Stimulated activated CD8-positive, alpha-beta memory T cell treated with anti-CD3 and anti-CD28 coated beads, Interleukin-15, amount 100 ng/mL, for 4 hours (primary cell): ENCODE measurements at places on chromosomes 16 and 17.

- peak; percentile 34 for DNase-seq
Observed at GRCh38 chr17:48492401-48493298, 38.2 kb downstream of the HOXB1 start.

DNA sequence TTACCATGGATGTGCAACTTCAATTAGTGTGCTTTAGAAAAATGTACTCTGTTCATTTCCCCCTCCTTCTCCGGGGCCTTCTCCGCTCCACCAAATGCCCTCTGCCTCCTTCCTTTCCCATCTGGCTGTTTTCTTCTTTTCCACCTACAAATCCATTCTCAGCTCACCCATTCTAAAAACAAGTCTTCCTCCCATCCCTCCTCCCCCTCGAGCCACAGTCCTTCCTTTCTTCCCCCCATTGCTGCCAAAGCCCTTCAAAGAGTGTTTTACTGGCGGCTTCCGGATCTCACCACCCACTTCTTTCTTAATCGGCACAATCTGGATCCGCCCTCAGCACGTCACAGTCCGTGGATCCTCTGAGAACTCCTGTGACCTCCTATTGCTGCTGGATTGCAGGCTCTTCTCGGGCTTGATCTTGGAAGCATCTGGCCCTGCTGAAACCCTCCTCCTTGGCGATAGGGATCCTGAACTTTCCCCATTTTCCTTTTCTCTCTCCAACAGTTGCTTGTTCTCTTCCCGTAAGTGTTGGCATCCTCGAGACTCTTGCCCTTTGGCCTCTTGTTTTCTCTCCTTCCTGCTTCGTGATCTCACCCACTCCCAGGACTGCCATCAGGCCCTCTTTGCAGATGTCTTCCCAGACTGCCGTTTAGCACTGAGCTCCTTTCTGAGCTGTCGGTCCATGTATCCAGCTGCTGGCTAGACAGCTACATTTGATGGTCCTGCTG lies 36.0 kb upstream of the FBXO47 start:
- peak; percentile 19 for DNase-seq

GRCh38 chr16:83802554-83803205 lies 5.1 kb upstream of the HSBP1 start:
- no peak for DNase-seq

DNA sequence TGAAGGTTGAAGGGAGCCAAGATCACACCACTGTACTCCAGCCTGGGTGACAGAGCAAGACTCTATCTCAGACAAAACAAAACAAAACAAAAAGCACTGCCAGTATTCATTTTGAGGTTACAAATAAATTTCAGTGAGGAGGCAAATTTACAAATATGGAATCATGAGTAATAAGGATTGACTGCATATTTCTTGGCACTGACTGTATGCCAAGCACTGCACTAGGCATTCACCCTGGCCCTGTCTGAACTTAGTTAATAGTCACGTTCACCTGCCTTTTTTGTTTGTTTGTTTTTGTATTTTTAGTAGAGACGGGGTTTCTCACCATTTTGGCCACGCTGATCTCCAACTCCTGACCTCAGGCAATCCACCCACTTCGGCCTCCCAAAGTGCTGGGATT lies 5.1 kb downstream of the LDAF1 start:
- DNase-seq = no peak

DNA sequence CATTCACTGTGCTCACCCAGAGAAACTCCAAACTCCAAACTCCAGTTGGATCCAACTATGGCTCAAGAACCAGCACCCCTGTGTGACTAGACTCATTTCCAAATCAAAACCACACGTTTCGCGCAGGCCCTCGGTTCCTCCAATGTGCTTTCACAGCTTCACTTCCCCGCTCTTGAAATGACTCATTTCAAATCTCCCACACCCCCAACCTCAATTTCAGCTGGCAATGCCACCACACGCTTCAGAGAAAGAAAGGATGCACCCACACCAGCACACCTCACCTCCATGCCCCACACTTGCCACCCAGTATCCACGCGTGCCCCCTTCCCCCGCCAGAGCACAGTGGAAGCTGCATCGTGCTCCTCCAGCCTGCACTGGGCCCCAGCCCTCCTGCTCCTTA lies 9.0 kb downstream of the TMEM92 start:
- no peak for DNase-seq

- DNase-seq = no peak
Observed at GRCh38 chr17:35725802-35726126, 5.7 kb upstream of the RASL10B start.

DNA sequence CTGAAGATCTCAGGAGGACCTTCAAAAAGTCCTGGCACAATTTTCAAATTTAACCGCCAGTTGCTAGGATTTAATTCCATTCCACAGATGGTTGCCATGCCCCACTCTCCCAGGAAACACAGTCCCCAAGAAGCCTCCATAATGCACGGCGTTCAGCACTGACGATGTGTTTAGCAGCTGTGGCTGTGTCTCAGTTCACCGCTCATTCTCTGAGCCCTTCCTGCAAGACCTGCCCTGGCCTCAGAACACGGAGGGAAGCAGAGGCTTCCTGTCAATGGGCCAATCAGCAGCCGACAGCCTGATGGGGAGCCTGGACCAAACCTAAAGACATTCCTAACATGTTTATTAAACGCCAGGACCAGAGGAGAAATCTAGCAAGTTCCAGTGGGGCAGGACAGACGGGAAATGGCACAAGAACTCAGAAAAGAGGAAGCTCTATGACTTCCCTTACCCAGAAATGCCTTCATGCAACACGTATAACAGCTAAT lies 4.9 kb downstream of the MYLK3 start:
- no peak for DNase-seq

DNA sequence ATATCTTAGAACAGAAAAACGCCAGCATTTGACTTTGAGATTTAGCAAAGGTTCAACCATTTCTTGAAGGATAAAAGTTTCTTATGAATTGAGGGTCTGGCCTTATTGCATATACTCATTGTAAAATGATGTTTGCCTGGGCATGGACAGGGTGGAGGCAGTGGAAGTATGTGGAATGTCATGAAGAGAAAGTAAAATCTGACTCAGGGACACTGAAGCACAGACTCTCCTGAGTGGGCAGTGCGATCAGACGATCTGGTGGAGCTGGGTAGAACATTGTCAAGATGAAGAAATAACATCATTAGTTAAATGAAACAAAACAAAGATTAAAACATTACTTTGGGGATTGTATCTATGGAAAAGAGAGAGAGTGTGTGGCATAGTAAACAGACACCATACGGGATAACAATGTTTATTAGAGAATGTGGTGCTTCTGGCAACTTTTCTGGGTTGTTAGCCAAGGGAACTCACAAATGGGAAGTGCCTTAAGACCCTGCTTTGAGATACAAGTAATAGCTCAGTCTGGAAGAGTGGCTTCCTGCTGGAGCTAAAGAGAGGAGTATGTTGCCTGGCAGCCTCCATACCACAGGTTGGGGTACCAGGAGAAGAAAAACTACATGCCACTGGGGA lies 4.4 kb downstream of the MAP3K3 start:
- no peak for DNase-seq

DNA sequence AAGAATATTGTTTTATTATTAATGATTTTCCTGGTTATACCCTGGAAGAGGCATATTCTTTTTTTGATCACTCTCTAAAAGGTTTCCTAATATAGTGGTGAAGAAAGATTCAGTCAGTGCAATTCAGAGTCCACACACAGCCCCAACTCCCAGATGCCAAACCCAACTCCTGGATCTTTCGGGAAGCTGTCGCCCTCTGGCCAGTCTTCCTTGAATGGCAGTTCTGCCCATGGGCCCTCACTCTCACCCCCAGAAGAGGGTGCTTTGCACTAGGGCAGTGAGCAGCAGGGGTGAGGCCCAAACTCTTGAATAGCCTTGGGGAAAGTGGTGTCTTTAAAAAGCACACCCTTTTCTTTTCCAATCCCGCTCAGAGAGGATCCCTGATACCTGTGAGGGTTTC lies 11.0 kb downstream of the KRT32 start:
- DNase-seq = no peak

DNA sequence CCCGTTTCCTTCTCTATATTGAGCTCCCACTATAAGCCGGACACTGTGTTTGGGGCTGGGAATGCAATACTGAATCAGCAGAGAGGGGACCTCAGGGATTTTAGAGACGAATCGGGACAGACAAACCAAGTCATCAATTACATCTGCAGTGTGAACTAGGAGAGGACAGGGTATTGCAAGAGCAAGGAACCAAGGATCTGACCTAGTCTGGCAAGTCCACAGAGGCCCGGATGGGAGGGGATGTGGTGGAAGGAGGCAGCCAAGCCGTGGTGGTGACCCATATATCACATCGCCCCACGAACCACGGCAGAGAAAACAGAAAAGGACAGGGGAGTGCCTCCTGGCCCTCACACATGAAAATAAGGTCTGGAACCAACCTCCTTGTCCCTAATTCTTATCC lies 28.1 kb upstream of the NXPH3 start:
- DNase-seq = no peak

DNA sequence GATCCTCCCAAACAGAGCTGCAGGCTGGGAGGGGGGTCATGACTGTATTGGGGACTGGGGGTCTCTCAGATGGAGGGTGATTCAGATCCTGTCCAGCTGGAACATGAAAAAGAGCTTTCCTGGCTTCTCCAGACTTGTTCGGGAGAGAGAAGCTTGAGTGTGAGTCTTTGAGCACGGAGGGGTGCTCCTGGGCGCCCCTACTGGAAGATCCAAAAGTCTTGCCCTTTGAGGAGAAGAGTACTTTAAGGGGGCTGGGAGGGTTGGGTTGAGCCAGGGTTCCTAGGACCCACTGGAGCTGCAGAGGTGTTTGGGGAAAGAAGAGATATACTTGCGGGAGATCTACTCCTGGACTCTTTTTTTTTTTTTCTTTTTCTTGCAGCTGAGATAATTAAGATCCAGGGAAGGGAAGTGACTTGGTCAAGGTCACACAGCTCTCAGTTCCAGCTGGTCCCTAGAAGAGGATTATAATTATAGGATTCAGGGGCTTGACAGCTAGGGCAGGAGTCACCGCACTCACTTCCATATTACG lies 8.4 kb downstream of the RARA start:
- no peak for DNase-seq

- DNase-seq = no peak
Observed at GRCh38 chr17:60851181-60851580, 173.5 kb downstream of the BCAS3 start.

DNA sequence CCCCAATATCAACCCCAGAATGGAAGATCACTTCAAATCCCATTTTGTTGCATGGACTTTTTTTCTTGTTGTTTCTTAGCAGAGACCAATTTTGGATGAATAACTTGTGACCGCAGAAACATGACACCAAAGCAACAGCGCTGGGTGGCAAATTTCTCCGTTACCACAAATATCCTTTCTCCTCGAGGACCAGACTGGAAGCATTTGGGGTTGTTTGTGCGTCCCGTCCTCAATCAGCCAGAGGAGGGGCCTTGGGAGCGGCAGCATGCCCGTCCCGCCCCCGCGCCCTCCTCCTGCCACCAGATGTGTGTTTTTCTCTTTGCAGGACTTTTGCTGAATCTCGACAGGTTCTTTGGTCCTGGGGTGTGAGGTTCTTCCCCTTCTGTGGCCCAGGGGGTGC lies 282.5 kb upstream of the FOXF1 start:
- no peak for DNase-seq

- DNase-seq = no peak
Observed at GRCh38 chr17:59725691-59726090, 18.2 kb downstream of the VMP1 start.

GRCh38 chr17:76515274-76515949 lies 14.2 kb upstream of the RHBDF2 start:
- DNase-seq = peak; percentile 67

DNA sequence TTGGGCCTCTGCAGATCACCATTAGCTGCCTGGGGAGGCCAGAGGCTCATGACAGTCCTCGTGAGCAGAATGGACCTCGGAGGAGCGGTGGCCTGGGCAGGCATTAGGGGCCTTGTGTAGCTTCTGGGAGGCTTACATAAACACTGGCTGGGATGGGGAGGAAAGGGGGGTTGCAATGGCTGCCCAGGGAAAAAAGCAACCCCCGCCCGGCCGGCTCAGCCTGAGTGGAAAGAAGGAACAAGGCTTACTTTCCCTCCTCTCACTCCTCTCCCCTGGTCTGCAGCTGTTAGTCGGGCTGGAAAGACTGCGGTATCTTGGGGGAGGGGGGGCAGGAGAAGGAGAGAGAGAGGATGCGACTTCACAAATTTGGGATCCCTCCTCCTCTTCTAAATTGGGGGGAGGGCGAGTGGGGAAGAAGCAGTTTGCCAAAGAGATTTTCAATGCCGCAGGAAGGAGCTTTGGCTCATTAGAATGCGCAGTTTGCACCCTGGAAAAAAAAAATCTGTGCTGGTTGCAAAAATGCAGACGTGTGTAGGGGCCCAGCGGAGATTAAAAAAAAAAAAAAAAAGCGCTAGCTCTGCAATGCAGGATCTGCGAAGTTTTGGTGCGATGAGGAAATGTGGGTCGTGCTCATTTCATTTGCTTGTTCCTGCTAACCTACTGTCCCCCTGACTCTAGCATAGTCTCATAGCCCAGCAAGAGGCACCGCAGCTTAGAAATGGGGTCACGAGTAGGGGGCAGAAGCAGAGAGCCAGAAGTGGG lies 6.6 kb upstream of the NR1D1 start:
- no peak for DNase-seq

GRCh38 chr17:77555121-77555591 lies 403.3 kb upstream of the TNRC6C start:
- DNase-seq = no peak

DNA sequence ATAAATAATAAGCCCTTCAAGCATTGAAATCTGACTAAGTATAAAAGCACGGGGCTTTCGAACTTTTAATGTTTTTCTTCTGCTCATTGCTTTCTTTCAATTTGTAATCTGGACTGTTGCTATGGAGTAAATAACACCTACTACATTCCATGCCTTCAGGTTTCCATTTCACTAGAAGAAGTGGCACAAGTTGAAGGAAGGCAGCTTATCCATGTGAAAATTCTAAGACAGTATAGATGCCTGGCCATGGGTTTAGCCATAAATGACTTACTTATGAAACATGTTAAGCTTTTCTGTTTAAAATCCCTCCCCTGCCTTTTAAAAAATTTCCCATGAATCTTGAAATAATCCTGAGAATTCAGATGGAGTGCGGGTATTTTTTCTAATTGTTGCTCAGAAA lies 30.6 kb downstream of the KCNJ16 start:
- no peak for DNase-seq

DNA sequence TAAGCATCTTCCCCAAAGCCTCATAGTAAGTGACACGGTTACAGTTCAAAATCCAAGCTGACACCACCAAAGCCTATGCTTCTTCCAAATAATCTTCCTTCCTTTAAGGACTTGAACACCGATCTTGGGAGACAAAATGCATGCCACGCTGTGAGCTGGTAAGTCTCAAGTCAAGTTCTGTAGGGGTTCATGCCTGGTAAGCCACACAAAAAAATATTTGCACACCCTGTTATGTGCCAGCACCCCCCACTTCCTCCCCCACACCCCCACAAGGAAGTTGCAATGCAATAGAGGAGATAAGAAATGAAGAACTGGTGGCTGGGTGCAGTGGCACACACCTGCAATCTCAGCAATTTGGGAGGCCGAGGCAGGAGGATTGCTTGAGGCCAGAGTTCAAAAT lies 5.6 kb downstream of the NOG start:
- DNase-seq = no peak

GRCh38 chr17:20280851-20281250 lies 186.5 kb downstream of the LGALS9B start:
- no peak for DNase-seq
